ENCODE measurements at places on chromosomes 1 and 21. TPM values are rescaled to one million over a fixed set of nuclear protein-coding genes. Genes with fewer than 3 reads are reported as not detected.

- no peak for DNase-seq
Measured at GRCh38 chr1:109659145-109659544, 3.2 kb downstream of the GSTM4 start.

- no peak for DNase-seq
Measured at GRCh38 chr1:215188302-215188950, 105.9 kb downstream of the KCNK2 start.

KIFAP3 gene
- total RNA-seq: 15.1 TPM

KCND3 gene
- 0.25 TPM for total RNA-seq

GJA9 gene
- not detected for total RNA-seq

Measured in SJSA1 (cell line).